ENCODE measurements at places on chromosomes 16 and 17. TPM values are rescaled to one million over a fixed set of nuclear protein-coding genes. Genes with fewer than 3 reads are reported as not detected.

- DNase-seq: no peak
These were observed 211.0 kb upstream of the MAF start for GRCh38 chr16:79811541-79811940.

DNA sequence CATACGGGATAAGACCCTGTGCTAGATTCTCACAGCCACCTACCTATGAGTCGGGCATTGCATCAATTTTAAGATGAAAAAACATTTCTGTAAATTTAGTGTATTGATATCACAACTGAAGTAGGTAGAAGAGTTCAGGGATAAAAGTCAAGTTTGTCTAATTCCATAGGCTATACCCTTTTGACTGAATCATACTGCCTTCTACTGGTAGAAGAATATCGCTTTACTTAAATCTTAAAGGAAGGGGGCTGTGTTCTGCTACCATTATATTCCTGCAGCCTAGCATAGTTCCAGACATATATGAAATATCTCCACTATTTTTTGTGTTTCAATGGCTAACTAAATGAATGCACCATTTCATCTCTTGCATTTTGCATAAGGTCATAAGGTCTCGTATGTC lies 1128.6 kb downstream of the CDH8 start:
- DNase-seq: no peak

DNA sequence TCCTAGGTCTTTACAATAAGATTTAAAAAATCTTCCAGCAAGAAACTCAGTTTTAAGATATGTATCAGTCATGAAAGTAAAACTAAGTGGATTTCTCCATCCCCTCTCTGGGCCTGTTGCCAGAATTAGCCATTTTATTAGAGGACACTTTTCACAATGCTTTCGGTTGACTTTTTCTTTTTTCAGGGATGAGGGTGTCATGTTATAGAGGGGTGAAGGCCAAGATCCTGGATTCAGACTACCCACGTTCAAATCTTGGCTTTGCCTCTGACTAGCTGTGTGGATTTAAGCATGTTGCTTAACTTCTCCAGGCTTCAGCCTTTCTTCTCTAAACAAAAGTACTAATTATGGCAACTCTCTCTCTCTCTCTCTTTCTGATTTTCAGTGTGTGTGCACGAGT lies 111.7 kb upstream of the COX10 start:
- DNase-seq: no peak

DNA sequence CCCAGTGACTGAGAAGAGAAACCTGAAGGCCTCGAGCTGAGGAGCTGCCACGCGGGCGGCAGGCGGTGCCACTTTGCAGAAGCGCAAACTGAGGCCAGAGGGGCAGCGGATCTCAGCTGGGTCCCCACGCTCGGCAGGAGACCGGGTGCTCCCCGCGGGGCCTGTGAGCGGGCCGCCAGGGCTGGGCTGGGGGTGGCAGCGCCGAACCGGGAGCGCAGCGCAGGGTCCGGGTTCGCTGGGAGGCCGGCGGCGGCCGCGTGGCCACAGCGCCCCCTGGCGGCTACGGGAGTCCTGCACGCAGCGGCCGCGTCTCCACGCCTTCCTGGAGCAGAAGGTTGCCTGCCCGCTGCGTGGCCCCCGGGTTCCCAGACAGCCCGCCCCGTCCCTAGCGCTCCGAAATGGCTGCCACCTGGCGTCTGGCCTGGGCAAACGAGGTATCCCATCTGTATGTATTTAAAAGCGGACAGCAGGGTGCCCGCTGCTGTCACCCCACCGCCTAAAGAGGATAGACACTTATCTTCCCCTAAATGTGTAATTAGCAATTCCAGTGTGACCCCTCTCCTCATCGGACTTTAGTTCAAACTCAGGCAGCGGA lies 96.1 kb upstream of the CDH5 start:
- DNase-seq: peak; percentile 41

DNA sequence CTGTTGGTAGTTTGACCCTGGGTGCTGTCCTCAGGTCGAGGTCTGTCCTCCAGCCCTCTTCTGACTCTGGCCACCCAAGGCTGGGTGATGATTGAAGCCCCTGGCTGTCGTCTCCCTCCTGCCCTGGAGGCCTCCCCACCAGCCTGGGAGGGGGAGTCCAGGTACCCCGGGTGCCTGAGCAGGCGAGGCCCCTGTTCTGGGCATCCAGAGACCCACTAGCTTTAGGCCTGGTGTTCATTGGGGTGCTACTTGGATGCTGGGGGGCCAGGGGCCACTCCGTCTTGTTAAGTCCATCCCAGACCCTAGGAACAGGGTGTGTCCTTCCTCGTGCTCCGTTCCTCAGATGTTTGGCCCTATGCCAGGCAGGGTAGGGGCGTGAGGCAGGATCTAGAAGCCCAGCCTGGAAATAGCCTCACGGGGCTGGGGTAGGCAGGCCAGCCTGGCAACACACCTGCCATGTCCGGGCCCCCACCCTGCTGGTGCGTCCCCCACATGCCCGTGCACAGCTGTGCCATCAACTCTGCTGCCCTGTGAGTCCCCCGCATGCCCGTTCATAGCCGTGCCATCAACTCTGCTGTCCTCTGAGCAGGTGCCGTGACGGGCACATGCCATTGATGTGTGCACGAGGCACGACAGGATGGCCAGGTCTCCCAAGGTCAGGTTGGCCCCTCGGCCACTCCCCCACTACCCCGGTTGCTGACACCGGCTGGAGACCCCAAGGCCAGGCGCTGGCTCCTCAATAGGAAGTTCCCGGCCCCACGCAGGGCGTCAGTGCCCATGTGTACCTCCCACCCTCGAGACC lies 36.9 kb downstream of the GINS2 start:
- DNase-seq: peak; percentile 54

- DNase-seq: no peak
These were observed 48.4 kb upstream of the NOG start for GRCh38 chr17:56545106-56545505.

DNA sequence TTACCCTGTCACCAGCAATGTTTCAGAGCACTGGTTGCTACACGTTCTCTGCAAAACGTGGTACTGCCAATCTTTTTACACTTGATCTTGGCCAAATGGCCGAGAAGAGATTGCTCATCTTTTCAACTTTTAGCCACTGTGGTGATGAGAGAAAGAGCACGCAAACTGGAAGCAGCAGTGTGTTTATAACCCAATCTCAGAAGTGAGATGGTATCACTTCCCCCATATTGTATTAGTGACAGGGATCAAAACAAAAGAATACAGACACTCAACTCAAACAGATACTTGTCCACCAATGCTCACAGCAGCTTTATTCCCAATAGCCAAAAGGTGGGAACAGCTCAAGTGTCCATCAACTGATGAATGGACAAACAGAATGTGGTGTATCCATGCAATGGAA lies 72.1 kb upstream of the FA2H start:
- no peak for DNase-seq

DNA sequence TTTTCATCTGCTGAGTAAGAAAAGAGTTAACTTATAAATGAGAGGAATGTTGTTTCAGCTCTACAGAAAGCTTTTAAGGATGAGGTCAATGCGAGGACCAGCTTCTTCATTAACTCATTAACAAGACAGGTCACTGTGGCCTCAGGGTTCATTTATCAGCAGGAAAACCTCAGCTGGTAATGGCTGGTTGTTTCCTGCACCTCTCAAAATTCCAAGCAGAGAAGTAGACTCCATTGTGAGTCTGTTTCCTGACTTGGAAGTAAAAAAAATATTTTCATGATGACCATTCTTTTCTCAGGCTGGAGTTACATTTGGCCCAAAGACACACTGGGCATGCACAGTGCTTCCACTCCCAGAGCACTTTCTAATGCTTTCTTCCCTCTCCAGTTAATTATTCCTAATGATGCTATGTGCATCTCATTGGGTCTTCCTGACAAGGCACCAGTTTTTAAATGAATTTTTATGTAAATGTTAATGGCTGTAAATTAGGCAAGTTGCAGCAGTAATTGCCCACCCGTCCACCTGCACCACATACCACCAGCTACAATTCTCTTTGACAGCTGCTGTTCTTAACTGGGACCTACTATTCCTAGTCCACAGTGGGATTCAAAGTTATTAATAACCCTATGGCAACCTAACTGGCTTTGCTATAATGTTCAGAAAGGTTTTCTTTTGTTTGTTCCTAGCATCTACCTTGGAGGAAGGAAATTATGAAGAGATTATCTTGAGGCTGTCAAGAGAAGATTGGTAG lies 89.5 kb upstream of the BCAR1 start:
- no peak for DNase-seq

DNA sequence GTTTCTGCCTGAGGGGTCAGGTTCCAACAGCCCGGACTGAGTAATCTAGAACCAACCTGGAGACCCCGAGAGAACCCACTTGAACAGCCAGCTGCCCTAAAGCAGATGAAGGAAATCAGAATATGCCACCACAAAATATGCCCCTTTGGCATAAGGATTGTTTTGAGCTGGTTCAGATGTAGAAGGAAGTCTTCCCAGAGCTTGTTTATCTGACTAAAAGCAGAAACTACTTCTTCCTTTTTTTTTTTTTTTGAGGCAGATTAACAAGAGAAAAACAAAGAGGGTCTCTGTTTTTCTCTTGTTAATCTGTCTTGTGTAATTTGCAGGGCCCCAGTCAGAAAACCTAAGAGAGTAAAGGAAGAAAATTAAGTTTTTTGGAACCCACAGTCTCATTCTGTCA lies 53.0 kb downstream of the PECAM1 start:
- DNase-seq: no peak

DNA sequence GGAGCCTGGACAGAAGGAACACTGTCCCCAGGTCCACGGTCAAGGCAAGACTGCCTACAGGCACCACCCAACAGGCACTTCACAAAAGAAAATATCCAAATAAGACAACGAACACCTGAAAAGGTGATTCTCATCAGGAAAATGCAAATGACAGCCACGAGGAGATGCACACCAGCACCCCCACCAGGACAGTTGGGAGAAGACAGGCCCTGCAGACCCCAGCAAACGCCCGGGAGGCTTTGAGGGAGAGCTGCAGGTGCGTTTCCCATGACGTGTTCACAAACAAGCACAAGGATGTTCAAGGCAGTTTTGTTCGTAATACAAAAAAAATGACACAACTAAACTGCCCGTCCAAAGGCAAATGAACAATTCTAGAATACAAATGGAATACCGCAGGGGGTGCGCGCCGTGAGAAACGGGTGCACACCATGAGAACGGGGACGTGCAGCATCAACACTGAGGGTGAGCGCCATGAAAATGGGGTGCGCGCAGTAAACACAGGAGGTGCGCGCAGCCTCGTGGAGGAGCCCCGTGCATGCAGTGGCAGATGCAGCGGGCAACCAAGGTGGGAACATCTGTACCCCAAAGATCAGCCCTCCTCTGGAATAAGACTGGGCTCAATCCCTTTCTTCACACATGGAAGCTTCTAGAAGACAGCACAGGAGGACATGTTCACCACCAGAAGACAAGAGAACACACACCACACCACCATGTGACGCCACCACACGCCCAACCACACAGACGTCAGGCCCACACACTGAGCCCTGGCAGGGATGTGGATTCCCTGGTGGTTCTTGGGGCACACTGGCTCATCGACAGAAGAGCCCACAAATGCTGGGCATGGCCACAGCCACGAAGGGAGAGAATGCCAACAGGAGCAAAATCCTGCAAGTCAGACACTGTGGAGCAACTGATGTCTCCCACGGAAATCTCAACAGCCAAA lies 91.2 kb downstream of the ZNF778 start:
- no peak for DNase-seq

GRCh38 chr16:48507391-48507790 lies 102.6 kb downstream of the N4BP1 start:
- DNase-seq: no peak

GRCh38 chr16:50314665-50315064 lies 48.3 kb downstream of the ADCY7 start:
- DNase-seq: no peak

GRCh38 chr17:7992516-7992915 lies 9.9 kb upstream of the GUCY2D start:
- DNase-seq: no peak

DNA sequence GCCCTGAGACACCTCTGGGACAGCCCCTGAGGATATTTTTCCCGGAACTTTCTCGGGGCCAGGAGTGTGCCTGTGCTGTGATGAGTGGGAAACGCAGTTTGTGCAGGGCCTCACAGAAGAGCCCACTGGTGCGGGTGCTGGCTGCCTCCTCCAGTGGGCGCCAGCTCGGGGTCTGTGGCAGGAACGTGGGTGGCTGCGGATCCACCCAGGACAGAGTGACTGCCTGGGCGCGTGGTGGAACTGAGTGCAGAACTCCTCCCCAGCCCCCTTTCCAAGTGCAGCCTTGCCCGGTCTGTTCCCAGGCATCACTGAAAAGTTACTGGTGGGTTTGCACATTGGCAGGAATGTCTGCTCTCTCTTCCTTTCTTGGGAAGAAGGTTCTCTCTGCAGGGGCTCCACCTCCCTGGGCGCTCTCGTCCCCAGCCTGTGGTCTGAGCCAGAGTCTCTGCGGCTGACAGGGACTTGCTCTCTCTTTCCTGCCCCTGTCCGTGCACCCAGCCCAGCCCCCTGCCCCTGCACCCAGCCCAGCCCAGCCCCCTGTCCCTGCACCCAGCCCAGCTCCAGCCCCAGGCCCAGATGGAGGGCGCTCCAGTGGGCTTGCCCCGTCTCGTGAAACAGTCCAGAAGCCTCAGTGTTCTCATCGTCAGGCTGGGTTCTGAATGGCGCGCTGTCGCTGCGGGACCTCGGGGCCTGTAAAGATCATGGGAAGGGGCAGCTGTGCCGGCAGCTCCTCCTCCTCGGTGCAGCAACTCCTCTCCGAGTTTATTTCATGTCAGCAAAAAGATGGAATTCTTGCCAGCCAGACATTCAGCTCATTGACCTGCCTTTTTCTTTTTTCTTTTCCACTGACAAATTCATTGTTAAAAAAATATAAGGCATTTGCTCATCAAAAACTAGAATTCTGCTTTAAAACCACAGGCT lies 117.5 kb downstream of the BANP start:
- no peak for DNase-seq

GRCh38 chr17:19724501-19725420 lies 8.4 kb upstream of the SLC47A2 start:
- DNase-seq: peak; percentile 70

DNA sequence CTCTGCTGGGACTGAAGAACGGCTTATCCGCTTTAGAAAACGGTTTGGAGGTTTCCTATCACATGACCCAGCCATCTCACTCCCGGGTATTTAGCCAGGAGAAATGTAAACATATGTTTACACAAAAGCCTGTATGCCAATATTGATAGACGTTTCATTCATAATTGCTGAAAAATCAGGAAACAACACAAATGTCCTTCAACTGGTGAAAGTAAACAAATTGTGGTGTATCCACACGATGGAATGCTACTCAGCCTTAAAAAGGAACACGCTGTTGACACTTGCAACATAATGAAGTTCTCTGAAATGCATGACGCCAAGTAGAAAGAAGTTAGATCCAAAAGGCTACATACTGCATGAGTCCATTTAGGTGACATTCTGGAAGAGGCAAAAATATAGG lies 157.6 kb downstream of the SLC39A11 start:
- DNase-seq: no peak

OR1A1 gene
- total RNA-seq: not detected

SLC5A2 gene
- total RNA-seq: 0.26 TPM

SLC16A5 gene
- 14.8 TPM for total RNA-seq

CCL11 gene
- not detected for total RNA-seq

PLEKHH3 gene
- 105 TPM for total RNA-seq

SLC16A3 gene
- 2.0 TPM for total RNA-seq

SMIM5 gene
- 5.2 TPM for total RNA-seq

CDH8 gene
- not detected for total RNA-seq

PLXDC1 gene
- 6.5 TPM for total RNA-seq

CD19 gene
- total RNA-seq: not detected

CES3 gene
- 5.6 TPM for total RNA-seq

MBTD1 gene
- total RNA-seq: 16.9 TPM
